ENCODE measurements at places on chromosomes 7 and 10. TPM values are rescaled to one million over a fixed set of nuclear protein-coding genes. Genes with fewer than 3 reads are reported as not detected.

UPK3BL2 gene
- total RNA-seq: 21.4 TPM

CCDC146 gene
- 6.6 TPM for total RNA-seq

RADIL gene
- 0.08 TPM for total RNA-seq

APBB1IP gene
- total RNA-seq: 50.4 TPM

DBF4 gene
- total RNA-seq: 50.8 TPM

HABP2 gene
- total RNA-seq: not detected

OR2A42 gene
- not detected for total RNA-seq

- H3K36me3 ChIP-seq: no peaks in the 10 kb centered on the region
- no peaks in the 10 kb centered on the region for H3K4me1 ChIP-seq
- no peak overlapping the region for H3K4me3 ChIP-seq
- H3K27ac ChIP-seq: no peak overlapping the region
- H3K27me3 ChIP-seq: no peaks in the 10 kb centered on the region
Measured at GRCh38 chr7:20435305-20435704, 104.6 kb downstream of the ITGB8 start.

- ATAC-seq: no peak
- no peaks in the 10 kb centered on the region for H3K27me3 ChIP-seq
- H3K4me3 ChIP-seq: no peak overlapping the region
Measured at GRCh38 chr10:97297556-97298222, 5.3 kb upstream of the ARHGAP19 start.

GRCh38 chr7:133054162-133054840, 27.6 kb downstream of the CHCHD3 start:
- no peak overlapping the region for H3K4me3 ChIP-seq
- H3K36me3 ChIP-seq: no peaks in the 10 kb centered on the region
- H3K4me1 ChIP-seq: peaks cover 16% of the 10 kb centered on the region
- no peak overlapping the region for H3K27ac ChIP-seq
- ATAC-seq: no peak
- H3K27me3 ChIP-seq: no peaks in the 10 kb centered on the region

DNA sequence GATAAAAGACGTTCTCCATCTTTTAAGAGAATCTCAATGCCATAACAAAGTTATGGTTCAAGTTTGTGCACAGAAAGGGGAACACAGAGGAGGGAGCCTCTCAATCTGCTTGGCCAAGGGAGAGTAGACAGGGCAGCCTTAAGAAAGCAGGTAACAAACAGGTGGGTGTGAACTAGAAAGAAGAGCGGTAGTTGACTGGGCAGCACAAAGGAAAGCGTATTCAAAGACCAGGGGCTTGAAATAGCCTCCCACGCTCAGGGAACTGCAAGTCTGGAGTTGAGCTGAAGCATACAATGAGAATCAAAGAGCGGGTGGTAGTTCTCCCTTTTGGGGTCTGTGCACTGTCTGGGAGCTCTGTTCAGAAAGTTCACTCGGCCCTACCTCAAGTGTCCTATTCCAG, 18.9 kb upstream of the MACC1 start:
- no peak overlapping the region for H3K27ac ChIP-seq
- H3K36me3 ChIP-seq: no peaks in the 10 kb centered on the region
- peaks cover 3% of the 10 kb centered on the region for H3K27me3 ChIP-seq
- ATAC-seq: no peak

DNA sequence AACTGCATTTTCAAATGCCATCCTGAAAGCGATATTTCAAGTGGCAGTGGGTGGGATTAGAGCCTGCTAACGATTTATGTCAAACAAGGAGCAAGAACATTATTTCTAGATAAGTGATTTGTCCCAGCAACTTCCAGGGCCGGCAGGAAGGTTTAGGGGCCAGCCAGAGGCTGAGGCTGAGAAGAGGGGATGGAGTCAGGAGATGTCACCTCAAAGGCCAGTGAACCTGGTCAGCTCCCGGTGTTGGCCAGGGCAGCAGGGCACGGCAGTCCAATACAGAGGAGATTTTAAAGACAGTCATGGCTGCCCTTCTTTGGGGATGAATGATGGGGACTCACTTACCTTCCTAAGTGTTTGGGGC, 105.7 kb upstream of the PPIF start:
- peak overlapping the region; percentile 92 for H3K27ac ChIP-seq
- H3K27me3 ChIP-seq: no peaks in the 10 kb centered on the region
- H3K4me3 ChIP-seq: peak overlapping the region; percentile 94

DNA sequence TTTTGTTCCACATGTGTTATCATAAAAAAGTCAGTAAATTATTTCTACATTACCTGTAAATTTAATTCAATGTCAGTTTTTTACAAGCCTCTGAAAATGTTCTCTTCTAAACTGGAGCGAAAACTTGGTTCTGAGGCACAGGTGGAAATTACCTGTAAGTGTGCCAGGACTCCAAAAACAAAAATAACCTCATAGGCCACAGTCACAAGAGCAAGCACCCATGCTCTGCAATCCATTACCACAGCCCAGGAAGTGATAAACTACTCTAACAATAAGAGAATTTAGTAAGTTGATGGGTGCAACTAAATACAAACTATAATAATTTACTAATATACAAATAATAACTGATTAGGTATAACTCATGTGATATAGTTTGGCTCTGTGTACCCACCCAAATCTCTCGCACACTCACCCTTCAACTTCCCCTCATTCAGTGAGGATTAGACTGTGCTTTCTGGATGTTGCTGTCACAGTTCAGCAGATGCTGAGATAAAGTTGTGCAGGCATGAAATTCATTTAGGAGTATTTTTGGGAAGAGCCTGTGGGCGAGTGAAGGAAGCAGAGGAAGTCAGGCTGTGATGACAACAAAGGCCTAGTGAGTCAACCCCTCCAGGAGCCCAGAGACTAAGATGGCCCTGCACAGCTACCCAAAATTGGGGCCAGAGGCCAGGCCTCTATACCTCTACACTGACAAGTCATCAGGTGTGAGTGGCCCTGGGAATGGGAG, 16.3 kb upstream of the GIMAP6 start:
- H3K36me3 ChIP-seq: no peaks in the 10 kb centered on the region
- H3K4me3 ChIP-seq: peak overlapping the region; percentile 48
- H3K4me1 ChIP-seq: peaks cover 33% of the 10 kb centered on the region
- ATAC-seq: peak; percentile 58
- H3K27me3 ChIP-seq: no peaks in the 10 kb centered on the region

DNA sequence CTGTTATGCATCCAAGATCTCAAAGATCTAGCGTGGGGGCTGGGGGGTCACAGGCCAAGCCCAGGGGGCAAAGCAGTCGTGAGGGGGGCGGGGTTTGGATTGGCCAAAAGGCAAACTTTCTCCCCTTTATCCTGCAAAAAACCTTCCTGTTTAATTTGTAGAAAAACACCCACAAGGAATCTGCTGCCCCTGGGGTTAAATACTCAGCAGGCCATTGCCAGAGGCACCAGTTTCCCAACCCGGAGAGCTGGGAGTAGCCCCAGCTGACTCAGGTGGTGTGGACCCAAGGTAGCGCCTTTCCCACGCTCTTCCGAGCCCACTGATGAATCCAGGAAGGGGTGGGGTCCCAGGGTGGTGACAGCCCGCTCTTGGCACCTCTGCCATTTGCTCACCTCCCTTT, 21.4 kb downstream of the KCP start:
- no peaks in the 10 kb centered on the region for H3K36me3 ChIP-seq
- peaks cover 4% of the 10 kb centered on the region for H3K27me3 ChIP-seq
- H3K4me3 ChIP-seq: no peak overlapping the region
- H3K4me1 ChIP-seq: no peaks in the 10 kb centered on the region

DNA sequence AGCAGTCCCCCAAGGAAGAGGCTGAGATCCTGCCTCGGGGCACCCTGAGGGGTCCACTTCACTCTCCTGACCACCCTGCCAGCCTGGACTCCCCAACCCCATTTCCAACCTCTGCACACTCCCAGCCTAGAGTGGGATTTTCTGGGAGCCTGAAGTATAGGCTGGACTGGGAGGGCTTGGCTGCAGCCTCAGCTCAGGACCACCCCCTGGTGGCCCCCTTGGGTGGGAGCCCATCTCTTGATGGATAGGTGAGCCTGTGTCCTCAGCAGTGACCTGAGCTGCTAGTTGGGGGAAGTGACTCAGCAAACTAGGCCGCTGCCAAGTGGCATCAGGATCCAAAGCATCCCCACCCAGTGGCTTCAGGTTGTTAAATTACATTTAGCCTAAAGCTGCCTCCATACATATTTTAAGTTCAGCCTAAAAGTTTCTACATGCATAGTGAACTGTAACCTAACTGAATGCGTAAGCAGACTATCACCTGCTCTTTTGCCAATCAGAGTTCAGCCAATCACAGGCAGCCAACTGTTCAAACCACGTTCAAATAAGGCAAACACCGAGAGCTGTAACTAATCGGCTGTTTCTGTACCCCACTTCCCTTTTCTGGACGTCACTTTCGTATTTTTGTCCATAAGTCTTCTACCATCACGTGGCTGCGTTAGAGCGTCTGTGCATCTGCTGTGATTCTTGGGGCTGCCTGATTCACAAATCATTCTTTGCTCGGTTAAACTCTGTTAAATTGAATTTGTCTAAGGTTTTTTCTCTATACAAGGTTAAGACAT, 144.0 kb downstream of the PLPP4 start:
- no peaks in the 10 kb centered on the region for H3K4me1 ChIP-seq
- no peak overlapping the region for H3K27ac ChIP-seq

DNA sequence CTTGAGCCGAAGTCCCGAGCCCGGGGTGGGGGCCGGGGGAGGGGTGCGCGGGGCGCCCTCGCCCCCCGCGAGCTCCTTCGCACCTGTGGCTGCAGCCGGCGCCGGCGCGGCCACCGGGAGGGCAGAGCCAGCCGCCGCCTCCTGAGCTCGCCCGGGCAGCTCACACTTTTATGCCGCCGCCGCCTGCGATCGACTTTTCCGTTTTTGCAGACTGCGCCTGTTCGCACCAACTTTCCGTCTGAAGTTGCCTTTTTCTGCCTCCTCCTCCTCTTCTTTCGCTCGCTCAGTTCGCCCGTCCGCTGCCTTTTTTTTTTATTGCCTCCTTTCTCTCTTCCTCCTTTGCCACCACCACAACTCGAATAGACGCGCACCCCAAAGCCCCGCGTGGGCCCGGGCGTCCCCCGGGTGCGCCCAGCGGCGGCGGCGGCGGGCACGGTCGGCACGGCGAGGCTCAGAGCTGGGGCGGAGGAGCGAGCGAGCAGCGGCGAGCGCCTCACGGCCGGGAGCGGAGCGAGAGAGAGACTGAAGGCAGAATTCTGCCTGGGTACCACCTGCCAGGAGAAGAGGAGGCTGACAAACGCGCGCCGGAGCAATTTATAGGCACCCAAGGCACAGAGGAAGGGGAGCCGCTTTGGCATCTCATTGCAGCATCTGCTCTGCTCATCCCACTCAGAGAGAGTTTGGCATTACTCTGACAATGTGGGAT, at the start of gene C1QL3:
TSS of gene C1QL3 (minus strand) at position 569 of the 706 bp plus-strand sequence. CDS start 814 bp downstream, outside the sequence.
- peak; percentile 52 for ATAC-seq
- H3K27ac ChIP-seq: no peak within 1 kb of the TSS
- H3K4me1 ChIP-seq: no peaks in the 10 kb centered on the region

DNA sequence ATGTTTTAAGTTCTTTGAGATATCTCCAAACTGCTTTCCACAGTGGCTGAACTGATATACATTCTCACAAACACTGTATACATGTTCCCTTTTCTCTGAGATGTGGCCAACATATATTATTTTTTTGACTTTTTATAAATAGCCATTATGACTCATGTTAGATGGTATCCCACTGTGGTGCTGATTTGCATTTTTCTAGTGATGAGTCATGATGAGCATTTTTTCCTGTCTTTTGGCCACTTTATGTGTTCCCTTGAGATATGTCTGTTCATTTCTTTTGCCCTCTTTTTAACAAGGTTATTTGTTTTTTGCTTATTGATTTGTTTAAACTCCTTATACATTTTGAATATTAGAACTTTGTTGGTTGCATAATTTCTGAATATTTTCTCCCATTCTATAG, 1055.1 kb downstream of the NXPH1 start:
- no peaks in the 10 kb centered on the region for H3K27me3 ChIP-seq
- no peaks in the 10 kb centered on the region for H3K4me1 ChIP-seq
- ATAC-seq: peak; percentile 12
- no peak overlapping the region for H3K4me3 ChIP-seq

DNA sequence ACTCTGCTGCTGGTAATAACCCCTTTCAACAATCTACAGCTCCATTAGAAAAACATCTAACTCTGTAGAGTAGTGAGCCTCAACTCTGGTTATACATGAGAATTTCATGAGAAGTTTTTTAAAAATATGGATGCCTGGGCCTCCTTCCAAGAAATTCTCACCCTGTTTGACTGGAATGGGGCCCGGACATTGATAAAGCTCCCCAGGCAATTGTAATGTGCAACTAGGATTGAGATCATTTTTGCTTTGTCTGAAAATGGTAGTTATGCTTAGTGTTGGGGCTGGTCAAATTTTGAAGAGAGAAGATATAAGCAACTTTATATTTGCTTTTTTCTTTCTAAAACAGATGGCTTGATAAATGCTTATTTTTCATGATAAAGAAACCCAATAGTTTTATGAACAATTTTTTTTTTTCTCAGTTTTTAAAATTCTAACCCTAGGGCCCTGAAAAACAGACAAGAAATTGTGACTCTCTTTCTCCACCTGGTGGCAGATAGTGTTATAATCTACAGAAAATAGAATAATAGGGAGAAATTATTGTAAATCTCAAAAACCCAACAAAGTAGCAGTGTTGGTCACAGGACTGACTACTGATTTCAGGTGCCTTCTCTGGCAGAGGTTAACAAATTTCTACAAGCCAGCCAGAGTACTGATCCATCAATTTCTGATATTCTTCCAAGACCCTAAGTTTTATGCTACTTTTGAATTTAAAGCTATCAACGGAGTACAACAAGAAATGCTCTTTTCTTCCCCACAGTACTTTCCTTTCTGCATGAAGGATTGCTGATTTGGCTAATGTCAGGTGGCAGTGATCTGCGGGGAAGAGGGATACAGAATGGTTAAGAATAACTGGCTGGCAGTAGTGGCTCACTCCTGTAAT, 174.8 kb downstream of the DKK1 start:
- no peak for ATAC-seq
- H3K4me1 ChIP-seq: no peaks in the 10 kb centered on the region
- H3K36me3 ChIP-seq: no peaks in the 10 kb centered on the region
- no peak overlapping the region for H3K4me3 ChIP-seq

DNA sequence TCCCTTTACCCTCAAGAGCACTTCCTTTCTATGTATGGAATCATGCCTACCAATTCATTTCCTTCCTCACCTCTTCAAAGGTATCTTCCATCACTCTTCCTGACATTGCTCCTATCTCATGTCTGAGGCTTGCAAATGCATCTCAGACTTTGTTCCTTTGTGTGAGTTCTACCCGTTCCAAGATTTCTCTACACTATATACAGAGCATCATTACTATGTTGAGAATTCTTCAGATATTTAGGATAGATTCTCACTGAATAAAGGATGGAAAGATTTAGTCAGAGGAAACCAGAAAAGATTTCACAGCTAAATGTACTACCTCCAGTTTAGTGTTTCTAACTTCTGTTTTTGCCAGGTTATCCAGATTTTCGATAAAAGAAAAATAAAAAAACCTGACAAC, 462.7 kb downstream of the PHTF2 start:
- peaks cover 2% of the 10 kb centered on the region for H3K27me3 ChIP-seq
- no peaks in the 10 kb centered on the region for H3K36me3 ChIP-seq
- H3K4me3 ChIP-seq: no peak overlapping the region
- H3K27ac ChIP-seq: no peak overlapping the region
- no peak for ATAC-seq

- no peak overlapping the region for H3K27ac ChIP-seq
- no peaks in the 10 kb centered on the region for H3K4me1 ChIP-seq
- no peak overlapping the region for H3K4me3 ChIP-seq
- no peak for ATAC-seq
- H3K27me3 ChIP-seq: peaks cover 6% of the 10 kb centered on the region
Measured at GRCh38 chr10:128863823-128864405, 603.1 kb upstream of the MGMT start.

All from activated T-helper 17 cell treated with anti-CD3 and anti-CD28 coated beads, Interleukin-2, amount 50 U/mL, for 72 hours (primary cell).